ENCODE measurements at places on chromosomes 2 and 18.

DNA sequence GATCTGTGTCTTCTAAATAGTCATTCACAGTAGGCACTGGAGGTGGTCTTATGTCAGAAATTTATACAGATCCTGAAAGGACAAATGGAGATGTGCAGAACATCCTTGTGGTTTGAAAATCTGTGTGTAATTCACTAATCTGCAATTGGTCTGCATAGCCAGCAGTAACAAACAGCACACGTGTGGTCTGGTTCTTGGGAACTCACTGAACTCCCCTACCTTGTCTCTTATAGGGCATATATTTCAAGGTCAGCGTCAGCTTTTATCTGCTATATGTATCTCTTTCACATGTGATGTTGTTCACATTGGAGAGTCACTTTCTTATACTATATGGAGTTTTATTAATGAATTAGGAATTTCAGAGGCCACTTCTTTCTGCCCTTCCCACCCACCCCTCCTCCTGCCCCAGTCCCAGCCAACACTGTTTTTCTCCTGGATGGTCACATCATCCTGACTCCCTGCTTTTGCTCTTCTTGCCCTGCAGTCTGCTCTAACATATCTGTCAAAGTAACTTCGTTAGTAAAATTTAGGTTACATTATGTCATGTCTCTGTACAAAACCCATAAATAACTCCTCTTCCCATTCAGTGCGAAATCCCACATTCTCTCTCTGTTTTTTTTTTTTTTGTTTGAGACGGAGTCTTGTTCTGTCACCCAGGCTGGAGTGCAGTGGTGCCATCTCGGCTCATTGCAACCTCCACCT, 35.4 kb upstream of the CABYR start:
- no peak for DNase-seq

- no peak for DNase-seq
These were observed 101.2 kb downstream of the KCNS3 start for GRCh38 chr2:17979707-17980106.

GRCh38 chr18:23276451-23276850, 141.2 kb downstream of the CABLES1 start:
- no peak for DNase-seq

GRCh38 chr18:6590326-6590725, 139.2 kb upstream of the ARHGAP28 start:
- DNase-seq = no peak

- DNase-seq = no peak
These were observed 77.8 kb upstream of the STON1 start for GRCh38 chr2:48452108-48452507.

DNA sequence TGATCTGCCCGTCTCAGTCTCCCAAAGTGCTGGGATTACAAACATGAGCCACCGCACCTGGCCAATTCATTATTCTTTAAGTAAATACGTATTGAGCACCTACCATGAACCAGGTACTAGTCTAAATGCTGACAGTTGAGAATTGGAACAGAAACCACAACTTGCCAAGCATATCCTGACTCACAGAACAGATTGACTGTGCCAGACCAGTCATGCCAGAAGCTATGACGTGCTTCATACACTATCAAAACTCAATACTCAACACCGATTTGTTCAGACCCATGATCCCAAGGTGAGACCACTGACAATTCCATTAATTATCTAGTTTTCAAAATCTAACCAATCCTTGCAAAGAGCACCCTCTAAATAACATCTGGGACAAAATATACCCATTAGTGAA, 148.6 kb downstream of the B3GNT2 start:
- DNase-seq = no peak

- DNase-seq = no peak
These were observed 110.8 kb downstream of the LOXHD1 start for GRCh38 chr18:46546111-46546640.

GRCh38 chr2:141957321-141957720, 173.5 kb downstream of the LRP1B start:
- no peak for DNase-seq

DNA sequence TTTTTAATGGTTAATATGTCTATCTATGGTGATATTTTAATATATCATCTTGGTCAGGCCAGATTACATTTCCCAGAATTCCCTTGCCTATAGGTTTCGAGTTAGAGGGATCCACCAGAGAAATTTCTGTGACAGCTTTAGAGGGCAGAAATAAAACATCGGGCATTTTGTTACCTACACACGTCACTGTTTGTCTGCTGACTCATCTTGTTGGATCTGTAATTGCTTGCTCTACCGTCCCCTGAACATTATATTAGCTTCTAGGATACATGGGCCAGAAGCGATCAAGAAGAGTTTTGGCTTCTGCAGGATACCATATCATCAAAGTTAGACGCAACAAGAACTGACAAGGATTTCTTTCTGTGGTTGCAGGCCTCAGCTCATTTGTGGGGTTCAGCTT, 795.8 kb upstream of the GCFC2 start:
- no peak for DNase-seq

DNA sequence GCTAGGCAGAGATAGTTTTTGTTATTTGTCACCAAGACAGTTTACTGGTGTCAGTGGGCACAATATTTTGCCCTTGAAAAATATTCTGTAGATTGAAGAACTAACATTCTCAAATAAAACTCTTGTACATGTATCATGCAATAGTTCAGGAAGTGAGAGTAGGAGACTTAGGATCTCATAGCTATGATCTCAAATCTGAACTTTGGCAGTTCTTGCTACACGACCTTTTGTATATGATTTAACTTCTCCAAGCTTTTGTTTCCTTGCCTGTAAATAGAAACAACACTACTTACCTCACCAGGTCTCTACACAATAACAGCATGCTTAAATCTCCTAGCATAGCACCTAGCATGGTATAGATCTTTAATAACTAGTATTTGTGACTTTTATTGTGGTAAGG, 219.9 kb downstream of the ICOS start:
- DNase-seq = no peak

DNA sequence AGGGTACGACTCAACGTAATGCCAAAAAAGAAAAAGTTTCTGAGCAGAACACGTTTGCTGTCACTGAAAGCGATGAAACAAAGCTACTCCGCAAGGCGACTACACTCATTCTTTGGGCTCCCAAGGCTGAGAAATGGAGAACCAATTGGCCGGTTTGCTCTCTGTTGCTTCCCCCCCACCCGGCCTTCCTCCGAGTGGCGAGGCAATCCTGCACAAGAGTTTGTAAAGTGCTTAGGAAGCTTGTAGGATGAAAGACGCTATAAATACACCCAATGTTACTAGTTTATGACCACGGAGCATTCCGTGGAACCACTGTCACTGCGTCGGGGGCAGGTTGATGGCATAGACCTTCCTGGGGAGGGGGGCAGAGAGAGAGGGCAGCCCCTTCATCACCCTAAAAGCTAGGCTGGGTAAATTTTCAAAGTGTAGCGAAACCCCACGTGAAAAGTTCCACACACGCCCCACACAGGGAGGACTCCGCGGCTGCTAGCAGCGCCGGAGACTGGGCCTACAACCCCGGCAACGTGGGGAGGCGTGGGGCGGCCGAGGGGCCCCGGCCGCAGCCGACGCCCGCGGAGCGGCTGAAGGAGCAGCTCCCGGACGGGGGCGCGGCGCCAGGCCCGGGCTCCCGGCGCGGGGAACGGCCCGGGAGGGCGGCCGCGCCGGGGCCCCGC, 915 bp downstream of the CUL3 start:
- no peak for DNase-seq

DNA sequence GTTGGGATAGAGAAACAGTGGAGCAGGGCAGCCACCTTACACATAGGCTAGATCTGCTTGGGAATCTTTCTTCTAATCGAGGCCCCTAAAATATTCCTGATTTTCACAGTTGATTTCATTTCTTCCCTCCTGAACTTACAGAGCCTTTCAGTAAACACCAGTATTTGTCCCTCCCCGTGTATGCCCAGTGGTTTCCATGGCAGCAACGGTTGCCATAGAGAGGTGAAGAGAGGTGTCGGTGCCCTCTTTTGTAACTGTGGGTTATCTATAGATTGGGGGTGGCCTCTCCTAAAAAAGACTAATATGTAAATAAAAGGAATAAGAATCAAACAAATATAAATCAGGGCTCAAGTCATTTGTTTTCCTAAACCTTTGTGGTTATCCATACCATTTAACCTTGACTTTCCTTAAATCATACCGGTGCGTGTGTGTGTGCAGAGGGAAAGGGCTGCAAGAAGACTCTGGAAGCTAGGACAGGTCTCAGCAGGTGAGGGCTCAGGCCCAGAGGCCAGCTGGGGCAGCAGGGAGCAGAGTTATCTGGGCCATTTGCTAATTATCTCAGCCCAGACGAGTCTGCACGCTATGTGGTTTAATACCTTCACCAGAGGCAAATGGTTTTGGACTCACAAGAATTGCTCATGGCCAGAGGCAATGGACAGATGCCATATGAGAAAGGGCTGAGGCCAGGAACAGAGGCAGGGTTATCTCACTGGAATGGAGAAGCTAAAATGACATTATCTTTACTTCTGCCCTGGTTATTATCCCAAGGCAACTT, 35.5 kb downstream of the LIPG start:
- no peak for DNase-seq

GRCh38 chr2:3001615-3002560, 375.7 kb downstream of the EIPR1 start:
- DNase-seq = no peak

DNA sequence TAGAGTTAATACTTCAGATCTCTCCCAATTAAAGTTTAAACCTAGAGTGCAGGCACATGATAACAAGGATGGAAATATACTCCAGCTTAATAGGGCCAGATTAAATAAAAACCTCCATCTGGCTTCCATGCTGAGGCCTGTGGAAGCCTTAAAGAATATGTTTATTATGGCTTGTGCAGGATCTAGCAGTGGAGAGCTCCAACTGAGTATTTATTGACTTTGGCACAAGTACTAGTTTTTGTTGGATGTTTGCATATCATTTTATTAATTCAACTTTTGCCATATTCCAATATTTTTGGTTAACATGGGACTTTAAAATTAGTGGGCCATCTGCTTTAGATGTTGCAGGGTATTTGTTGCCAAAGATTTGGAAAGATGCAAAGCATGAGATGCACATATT, 860.4 kb upstream of the SOX11 start:
- no peak for DNase-seq

DNA sequence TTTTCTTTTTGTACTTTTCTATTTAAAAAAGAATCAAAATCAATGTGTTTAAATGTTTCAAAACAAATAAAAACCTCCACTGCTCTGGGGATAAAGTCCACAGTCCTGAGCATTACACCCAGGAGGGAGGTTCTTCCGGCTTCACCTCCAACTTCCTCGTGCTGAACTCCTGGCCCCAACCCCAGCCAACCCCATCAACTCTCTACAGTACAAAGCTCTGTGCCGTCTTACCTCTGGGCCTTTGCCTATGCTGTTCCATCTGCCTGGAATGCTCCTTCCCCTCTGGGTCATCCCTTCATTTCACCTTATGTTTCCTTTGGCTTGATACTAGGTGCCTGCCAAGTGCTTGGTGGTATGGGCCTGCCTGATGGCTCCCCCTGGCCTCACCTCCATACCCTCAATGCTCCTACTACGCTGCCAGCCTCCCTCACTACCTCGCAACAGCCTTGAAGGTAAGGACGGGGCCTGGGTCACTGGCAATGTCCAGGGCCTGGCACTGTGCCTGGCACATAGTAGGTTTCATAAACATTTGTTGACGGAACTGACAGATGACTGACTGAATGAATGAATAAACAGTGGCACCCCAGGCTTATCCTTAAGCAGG, 28.8 kb downstream of the SDC1 start:
- no peak for DNase-seq

GRCh38 chr2:185208261-185208660, 530.3 kb upstream of the FSIP2 start:
- DNase-seq = no peak

- no peak for DNase-seq
These were observed 21.6 kb upstream of the GPR17 start for GRCh38 chr2:127624320-127624755.

DNA sequence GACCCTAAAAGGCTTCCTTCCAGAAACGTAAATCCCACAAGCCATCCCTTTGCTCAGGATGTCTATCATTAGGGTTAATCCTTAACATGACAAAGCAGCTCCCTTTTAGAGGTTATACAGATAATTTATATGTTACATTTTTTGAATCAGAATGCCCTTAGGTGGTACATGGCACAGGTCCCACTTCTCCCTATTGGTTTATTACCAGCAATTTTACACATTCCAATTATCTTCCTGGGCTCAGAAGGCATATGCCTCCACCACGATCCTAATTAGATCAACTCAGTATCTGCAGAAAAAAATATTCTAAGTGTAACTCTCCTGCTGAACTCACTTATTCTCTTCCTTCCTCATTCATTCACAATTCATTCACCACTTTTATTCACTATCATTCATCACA, 507.0 kb upstream of the MAP2 start:
- no peak for DNase-seq

DNA sequence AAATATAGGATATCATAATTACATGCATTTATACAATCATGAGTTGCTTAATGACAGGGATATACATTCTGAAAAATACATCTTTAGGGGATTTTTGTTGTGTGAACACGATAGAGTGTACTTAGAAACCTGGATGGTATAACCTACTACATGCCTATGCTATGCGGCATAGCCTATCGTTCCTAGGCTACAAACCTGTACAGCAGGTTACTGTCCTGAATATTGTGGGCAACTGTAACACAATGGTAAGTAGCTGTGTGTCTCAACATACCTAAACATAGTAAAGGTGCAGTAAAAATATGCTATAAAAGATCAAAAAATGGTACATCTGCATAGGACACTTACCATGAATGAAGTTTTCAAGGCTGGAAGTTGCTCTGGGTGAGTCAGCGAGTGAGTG, 6.5 kb downstream of the C2orf72 start:
- DNase-seq = no peak

GRCh38 chr2:105330681-105331375, 1.3 kb upstream of the TGFBRAP1 start:
- DNase-seq = no peak

DNA sequence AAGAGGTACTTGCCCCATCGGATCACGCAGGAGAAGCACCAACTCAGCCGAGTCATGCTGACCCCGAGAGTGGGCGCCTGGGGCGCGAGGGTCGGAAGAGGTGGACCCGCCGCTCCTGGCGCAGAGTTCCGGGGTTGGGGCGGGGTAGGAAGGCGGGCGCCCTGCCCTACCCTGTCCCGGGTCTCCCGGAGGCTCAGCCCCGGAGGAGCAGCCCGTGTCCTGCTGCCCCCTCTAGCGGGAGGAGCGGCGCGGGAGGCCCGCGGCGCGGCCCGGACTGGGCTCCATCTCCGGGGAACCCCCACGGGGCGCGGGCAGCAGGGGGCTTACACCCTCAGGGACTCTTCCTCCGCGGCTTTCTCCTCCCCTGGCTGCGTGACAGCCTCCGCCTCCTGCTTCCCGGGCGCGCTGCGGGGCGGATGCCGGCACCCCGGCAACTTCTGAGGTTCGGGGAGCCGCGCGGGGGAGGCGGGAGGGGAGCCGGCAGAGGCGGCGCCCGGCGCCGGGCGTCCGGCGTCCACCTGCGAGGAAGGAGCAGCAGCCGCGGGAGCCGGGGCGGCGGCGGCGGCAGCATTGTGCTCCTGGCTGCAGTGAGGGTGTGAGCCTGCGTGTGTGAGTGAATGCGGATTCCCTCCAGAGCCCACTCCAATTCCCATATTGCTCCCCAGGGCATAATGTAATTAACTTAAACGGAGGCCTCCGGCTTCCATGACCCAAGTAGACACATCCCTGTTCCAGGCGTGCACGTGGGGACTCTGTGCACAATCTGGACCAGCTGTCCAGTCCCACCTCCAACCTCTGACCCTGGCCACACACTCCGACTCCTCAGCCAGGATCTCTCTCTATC, 7.6 kb upstream of the TNS1 start:
- DNase-seq = peak; percentile 4

GRCh38 chr2:94994063-94994913, 31.2 kb upstream of the MAL start:
- no peak for DNase-seq

GRCh38 chr2:207525296-207525695, 4.5 kb upstream of the CREB1 start:
- no peak for DNase-seq

GRCh38 chr2:41709702-41710599, 337.9 kb upstream of the PKDCC start:
- no peak for DNase-seq
